ENCODE measurements at places on chromosomes 4 and X.

DNA sequence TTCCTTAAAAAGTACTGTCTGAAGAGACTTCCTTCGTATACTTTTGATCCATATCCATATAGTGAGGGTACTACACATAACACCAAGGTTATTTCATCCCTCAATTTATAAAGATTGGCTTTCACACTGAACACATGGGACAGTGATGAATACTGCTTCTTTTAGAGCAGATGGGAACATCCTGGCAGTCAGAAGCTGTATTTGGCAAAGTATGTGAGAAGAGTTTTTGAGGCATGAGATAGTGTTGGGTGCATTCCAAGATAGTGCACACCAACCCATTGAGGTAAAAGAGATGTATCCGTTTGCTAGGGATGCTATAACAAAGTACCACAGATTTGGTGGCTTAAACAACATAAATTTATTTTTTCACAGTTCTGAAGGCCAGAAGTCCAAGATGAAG is 141.1 kb downstream of the MOSPD2 start:
- DNase-seq, result no peak

DNA sequence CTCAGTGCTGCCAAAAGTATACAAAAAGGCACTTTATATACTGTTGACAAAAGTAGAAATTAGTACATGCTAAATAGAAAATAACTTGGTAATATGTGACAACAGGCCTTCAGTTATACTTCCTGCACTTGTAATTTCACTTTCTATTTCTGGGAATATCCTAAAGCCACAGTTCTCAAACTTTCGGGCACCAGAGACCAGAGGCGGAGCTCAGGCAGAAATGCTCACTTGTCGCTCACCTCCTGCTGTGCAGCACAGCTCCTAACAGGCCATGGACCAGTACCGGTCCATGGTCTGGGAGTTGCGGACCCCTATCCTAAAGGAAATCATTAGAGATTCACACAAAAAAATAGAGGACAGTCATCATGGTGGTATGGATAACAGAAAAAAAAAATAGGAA is 25.7 kb downstream of the ACSL4 start:
- no peak for DNase-seq

- no peak for DNase-seq
Measured at GRCh38 chrX:76127341-76127740, 45.5 kb upstream of the PBDC1 start.

DNA sequence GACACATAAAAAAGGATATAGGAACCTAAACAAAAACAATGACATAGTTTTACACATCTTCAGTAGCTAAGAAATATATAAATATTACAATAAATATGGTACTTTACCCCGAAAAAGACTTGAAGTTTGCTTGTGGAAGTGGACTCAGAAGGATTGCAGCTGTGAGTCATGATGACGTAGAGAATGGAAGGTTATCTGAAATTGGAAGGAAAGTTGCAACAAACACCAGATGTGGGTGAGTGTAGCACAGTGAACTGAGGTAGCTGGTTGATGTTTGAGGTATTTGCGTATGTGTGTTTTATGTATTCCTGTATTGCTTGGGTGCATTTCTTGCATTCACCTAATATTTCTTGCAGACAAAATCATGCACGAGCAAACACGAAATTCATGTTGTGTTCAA is 113.0 kb downstream of the ARX start:
- DNase-seq, result no peak

GRCh38 chr4:105619188-105619931 is 66.9 kb downstream of the ARHGEF38 start:
- DNase-seq, result no peak

GRCh38 chr4:184331268-184331995 is 113.8 kb upstream of the ENPP6 start:
- DNase-seq, result no peak

DNA sequence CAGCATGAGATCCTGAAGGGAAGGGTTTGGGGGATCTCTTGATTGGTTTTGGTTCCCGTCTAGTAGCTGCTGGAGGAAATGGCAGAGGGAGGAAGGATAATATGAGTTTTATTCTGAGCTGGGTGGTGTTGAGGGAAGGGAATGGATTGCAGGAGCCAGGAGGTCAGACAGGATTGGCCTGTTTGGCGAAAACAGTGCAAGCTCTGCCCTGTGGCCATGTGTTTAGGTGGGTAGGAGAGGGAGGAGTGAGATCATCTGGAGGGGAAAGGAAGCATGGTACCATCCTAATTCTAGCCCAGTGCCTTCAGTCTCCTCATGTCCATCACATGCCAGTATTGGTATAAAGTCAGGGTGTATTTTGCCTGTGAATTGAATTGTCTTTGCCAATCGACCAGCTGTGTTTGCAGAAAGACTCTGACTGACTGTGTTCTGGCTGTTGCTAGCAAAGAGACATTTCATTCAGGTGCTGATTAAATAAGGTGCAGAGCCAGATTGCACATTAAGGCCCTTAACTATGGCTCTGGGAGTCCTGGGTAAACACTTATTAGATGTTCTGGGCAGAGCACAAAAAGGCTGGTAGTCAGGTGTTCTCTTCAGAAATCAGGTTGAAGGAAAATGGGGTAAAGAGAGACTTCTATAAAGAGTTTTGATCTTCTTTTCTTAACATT is 10.0 kb downstream of the TMEM164 start:
- no peak for DNase-seq

DNA sequence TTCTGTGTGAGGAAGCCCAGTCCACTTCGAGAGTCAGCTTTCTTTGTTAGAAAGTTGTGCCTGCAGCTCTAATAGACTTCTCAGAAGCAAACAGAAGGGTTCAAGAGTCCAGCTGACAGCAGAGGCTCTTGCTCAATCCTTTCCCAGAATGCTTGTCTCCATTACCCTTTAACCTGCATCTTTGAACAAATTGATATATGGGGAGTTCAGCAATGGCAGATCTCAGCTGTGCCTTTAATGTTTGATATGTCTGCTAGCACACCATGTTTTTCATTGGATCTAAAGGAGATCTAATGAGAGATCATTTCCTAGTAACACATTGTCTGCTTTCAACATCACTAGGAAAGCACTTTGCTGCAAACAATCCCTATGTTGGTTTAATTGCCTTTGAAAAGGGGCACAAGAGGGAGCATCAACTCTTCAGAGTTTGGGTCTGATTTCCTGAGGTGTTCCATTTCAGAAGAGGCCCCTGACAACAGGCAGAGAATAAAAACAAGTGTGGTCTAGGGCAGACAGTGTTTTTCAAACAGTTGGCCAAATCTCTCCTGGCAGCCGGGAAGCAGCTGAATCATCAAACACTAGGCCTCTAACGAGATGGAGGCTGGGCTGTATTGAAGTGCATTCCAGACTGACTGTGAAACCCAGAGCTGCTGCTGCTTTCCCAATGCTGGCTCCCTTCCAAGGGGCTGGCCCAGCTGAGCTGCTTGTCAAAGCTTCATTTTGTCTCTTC is 55.5 kb downstream of the LUZP4 start:
- no peak for DNase-seq

GRCh38 chr4:74087481-74087880 is 11.5 kb downstream of the CXCL2 start:
- no peak for DNase-seq

GRCh38 chrX:112627206-112627605 is 52.5 kb downstream of the LHFPL1 start:
- no peak for DNase-seq

DNA sequence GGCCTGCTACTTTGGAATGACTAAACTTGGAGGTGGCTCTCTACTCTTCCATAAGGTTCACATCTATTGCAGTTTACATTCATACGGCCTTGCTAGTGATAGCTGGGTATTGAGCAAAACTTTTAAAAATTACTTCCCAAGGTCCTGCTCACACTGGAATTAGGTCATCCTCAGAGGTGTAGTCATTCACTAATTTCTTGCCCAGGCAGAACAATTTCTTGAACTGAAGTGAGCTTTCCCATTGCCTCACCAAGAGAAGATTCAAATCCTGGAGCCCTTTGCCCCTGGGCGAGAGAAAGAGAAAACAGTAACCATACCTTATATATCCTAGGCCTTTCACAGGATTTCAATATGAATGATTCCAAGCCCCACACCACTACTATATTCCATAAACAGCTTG is 109.2 kb downstream of the GUCY2F start:
- no peak for DNase-seq

DNA sequence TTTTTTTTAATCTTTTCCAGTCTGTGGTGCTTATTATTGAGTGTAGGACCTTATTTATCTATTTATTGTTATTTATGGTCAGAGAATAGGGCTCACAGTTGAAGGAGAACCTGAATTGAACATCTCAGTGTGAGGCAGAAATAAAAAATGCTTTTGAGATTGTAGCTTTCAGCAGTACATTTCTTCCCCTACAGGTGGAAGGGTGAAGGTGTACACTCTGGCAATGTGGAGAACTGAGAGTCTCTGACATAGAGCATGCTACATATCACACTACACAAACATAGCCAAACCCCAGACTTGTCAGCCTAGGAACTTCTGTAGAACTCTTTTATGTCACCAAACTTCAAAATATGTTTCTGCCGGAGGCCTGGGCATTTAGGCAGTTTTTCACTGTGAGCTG is 140.2 kb downstream of the STIM2 start:
- no peak for DNase-seq

- no peak for DNase-seq
Measured at GRCh38 chr4:138401334-138401733, 159.2 kb upstream of the SLC7A11 start.

DNA sequence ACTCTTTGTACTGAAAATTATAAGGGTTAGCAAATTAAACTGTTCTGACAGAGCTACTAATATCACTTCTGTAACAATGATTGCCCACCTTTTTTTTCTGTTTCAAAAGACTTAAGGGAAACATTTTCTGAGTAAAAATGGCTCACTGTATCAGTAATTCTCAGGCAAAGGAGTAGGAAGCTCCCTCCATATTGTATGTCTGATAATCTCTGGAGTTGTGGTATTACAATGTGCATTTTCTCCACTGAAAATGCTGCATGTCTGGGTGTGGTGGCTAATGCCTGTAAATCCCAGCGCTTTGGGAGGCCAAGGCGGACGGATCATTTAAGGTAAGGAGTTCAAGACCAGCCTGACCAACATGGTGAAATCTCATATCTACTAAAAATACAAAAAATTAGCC is 4.4 kb upstream of the STAP1 start:
- no peak for DNase-seq

- no peak for DNase-seq
Measured at GRCh38 chr4:4775493-4776004, 83.9 kb upstream of the MSX1 start.

GRCh38 chrX:108312957-108313356 is 125.3 kb downstream of the COL4A6 start:
- DNase-seq, result no peak

- DNase-seq, result no peak
Measured at GRCh38 chrX:43998374-43998773, 25.2 kb upstream of the NDP start.

- no peak for DNase-seq
Measured at GRCh38 chr4:143302536-143302935, 34.1 kb upstream of the GAB1 start.

- no peak for DNase-seq
Measured at GRCh38 chr4:98641376-98641775, 17.0 kb downstream of the TSPAN5 start.

DNA sequence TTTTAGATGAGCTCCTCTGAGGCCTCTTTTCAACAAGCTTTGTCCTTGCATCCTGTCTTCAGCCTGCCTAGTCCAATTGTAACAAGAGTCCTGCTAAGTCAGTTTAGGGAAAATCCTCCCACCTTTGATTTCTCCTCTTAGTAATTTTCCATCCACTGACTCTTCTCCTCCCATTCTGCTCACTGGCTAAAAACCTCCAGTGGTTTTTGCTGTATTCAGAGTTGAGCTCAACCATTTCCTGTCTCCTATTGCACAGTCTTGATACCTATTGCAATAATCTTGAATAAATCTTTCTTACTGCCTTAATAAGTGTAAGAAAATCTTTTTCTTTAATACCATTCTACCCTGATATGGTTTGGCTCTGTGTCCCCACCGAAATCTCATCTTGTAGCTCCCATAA is 117.8 kb upstream of the ENPP6 start:
- DNase-seq, result no peak

DNA sequence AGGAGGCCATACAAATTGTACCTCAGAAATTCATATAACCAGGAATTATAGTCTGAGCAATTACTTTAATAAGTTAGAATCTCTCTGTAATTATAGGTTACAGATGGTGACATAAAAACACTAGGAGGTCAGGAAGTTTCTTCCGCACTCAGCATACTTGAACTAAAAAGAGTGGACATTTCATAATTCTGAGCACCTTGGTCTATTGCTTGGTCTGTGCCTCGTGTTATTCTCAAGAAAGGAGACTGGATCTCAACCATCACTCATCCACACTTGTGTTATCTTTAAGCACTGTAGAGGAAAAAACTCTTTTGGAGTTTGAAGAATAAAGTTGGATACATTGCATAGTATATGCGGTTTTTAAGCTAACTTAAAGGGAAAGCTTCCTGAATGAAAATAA is 91.1 kb downstream of the SYNPO2 start:
- no peak for DNase-seq

DNA sequence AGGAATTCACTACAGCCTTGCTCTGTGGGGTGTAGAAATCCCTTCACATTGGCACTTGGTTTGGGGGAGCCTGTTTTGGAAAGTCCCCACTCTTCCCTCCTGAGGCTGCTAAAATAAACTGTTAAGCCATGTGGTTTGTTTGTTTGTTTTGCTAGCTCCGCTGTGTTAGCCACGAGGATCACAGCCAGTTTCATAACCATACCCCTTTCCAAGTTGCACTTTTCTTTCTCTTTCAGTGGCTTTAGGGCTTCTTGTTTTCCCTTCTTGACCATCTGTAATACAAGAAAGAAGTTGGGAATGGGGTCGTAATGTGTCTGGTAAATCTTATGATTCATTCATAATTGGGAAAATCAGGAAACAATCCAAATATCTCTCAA is 24.8 kb upstream of the UXT start:
- DNase-seq, result no peak

GRCh38 chr4:121510341-121510874 is 129.6 kb upstream of the QRFPR start:
- no peak for DNase-seq

- no peak for DNase-seq
Measured at GRCh38 chrX:17525762-17526555, 151.0 kb downstream of the NHS start.

- no peak for DNase-seq
Measured at GRCh38 chr4:79421483-79421882, 13.5 kb upstream of the GK2 start.

DNA sequence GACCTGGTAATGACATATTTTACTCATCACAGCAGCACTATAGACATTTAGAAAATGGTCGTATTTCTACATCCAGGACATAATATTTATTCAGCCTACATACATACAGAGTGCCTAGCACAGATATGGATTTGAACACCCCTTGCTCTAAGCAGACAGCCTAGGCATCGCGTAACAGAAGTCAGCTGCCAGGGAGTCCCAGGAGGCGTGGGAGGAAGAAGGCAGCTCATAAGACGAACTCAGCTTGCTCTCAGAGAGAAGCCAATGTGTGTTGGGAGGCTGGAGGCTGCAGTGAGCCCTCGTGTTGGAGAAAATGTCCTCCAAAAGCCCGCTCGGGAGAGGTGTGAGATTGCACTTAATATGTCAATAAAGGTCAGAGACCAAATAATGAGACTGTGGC is 131.6 kb downstream of the BCOR start:
- no peak for DNase-seq

DNA sequence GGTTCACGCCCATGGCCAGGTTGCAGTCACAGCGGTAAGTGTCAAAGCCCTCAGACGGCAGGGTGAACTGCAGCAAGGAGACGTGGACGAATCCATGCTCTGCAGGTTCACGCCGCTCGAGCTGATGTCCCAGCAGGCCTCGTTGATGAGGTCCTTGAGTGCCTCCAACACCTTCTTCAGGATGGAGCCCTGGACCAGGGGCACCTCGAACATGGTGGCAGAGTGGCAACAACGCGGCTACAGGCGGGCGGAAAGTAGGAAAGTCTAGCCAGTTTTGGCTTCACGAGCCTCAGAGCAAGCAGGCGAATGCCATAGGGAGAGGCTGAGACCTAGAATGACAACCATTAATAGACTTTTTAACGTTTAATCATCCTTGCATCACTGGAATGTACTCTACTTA is 485.9 kb downstream of the ZNF674 start:
- DNase-seq, result no peak
